Lower leg skin (tissue), 4 donors: ENCODE measurements at places on chromosomes 11 and 22. TPM values are rescaled to one million over a fixed set of nuclear protein-coding genes. Genes with fewer than 3 reads are reported as not detected.

DNA sequence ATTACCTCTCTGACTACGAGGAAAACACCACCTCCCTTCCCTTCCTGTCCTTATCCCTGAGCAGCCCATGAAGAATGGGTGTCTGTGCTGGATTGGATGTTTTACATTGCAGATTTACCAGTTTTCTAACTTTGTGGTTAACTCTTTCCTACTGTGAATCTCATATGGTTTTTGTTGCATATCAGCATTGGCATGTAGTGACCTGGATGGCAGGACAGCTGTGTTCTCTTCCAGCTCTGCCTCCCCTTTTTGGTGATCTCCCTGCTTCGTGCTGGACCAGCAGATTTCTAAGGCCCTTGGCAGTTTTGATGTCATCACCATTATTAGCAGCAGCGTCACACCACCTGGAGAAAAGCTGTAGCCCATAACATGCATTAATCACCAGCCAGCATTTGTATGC, 26.7 kb downstream of the OR6Q1 start:
- DNase-seq, result no peak

DNA sequence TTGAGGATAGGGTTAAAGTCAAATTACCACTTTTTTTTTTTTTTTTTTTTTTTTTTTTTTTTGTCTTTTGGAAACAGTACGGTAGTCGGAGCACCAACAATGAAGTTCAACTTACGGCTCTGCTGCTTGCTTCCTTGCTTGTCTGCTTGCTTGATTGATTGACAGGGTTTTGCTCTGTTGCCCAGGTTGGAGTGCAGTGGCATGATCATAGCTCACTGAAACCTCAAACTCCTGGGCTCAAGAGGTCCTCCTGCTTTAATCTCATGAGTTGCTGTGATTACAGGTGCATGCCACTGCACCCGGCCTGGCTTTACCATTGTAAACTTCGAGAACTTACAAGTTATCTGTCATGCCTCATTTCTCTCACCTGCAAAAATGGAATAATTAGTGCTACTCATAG, 5.8 kb downstream of the SGSM3 start:
- no peak for DNase-seq

DNA sequence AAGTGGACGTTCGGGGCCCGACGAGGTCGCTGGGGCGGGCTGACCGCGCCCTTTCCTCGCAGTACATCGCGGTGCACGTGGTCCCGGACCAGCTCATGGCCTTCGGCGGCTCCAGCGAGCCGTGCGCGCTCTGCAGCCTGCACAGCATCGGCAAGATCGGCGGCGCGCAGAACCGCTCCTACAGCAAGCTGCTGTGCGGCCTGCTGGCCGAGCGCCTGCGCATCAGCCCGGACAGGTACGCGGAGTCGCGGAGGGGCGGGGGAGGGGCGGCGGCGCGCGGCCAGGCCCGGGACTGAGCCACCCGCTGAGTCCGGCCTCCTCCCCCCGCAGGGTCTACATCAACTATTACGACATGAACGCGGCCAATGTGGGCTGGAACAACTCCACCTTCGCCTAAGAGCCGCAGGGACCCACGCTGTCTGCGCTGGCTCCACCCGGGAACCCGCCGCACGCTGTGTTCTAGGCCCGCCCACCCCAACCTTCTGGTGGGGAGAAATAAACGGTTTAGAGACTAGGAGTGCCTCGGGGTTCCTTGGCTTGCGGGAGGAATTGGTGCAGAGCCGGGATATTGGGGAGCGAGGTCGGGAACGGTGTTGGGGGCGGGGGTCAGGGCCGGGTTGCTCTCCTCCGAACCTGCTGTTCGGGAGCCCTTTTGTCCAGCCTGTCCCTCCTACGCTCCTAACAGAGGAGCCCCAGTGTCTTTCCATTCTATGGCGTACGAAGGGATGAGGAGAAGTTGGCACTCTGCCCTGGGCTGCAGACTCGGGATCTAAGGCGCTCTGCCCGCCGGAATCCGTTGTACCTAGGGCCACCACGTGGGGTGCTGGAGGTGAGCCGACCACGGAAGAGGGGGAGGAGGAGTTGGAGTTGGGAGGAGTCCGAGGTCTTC, 771 bp downstream of the MIF start:
- DNase-seq, result peak; percentile 93

GRCh38 chr11:68632802-68633201, 51.5 kb upstream of the GAL start:
- no peak for DNase-seq

GRCh38 chr11:18771266-18772035, 20.1 kb downstream of the PTPN5 start:
- no peak for DNase-seq

TYR gene
- 11.1 TPM for total RNA-seq

ME3 gene
- total RNA-seq, result 8.5 TPM

AIFM3 gene
- 2.0 TPM for total RNA-seq

ANO5 gene
- 0.19 TPM for total RNA-seq

OR4S2 gene
- not detected for total RNA-seq

CPT1A gene
- total RNA-seq, result 63.8 TPM
